ENCODE measurements at places on chromosomes 4 and X.

DNA sequence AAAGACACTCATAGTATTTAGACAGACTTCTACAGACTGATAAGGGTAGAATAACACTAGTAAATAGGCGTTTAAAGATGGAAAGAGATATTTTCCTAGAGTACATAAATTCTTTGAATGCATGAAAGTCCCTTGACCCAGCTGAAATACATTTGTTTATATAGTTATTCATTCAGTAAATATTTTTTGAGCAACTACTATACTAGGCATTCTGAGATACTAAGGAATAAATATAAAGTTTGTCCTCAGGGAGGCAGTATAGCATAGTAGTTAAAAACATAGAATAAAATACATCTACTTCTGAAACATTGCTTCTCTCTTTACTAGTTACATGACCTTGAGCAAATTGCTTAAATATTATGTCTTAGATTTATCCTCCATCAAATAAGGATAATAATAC, 27.4 kb downstream of the HMGN5 start:
- DNase-seq, result peak; percentile 51

- DNase-seq, result no peak
Measured at GRCh38 chr4:183008492-183008891, 90.6 kb upstream of the WWC2 start.

- no peak for DNase-seq
Measured at GRCh38 chr4:147749811-147750321, 18.0 kb downstream of the ARHGAP10 start.

- DNase-seq, result peak; percentile 89
Measured at GRCh38 chr4:53937918-53938317, 126.5 kb downstream of the CHIC2 start.

- DNase-seq, result no peak
Measured at GRCh38 chr4:27974339-27974738, 1113.7 kb downstream of the STIM2 start.

- DNase-seq, result no peak
Measured at GRCh38 chr4:9146967-9147366, 23.2 kb upstream of the FAM90A26 start.

DNA sequence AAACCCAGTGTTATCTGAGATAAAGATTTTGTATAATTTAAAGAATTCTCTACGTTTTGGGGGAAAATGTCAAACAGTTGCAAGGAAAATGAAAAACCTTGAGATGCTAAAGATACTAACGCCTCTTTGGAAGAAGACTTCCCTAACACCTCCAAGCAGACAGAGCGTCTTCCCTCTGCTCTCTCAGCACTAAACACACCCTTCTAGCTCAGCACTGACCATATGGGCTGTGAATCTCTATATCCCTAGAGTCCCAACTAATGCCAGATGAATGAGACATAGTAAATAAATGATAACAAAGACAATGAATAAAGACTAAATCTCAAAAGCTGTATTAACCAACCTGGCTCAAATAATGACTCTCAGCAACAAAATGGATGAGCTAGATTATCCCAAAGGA, 13.3 kb downstream of the FUNDC1 start:
- peak; percentile 16 for DNase-seq

Measured in fibroblast of the aortic adventitia (primary cell).